AG20443 (cell line): ENCODE measurements at places on chromosomes 7 and 10.
A peak's percentile ranks its signal among the peaks of the same experiment; 100 is the strongest.

GRCh38 chr7:135184254-135184841 is 13.8 kb upstream of the CYREN start:
- no peak for DNase-seq

GRCh38 chr10:11242443-11243387 is 225.0 kb downstream of the CELF2 start:
- no peak for DNase-seq

DNA sequence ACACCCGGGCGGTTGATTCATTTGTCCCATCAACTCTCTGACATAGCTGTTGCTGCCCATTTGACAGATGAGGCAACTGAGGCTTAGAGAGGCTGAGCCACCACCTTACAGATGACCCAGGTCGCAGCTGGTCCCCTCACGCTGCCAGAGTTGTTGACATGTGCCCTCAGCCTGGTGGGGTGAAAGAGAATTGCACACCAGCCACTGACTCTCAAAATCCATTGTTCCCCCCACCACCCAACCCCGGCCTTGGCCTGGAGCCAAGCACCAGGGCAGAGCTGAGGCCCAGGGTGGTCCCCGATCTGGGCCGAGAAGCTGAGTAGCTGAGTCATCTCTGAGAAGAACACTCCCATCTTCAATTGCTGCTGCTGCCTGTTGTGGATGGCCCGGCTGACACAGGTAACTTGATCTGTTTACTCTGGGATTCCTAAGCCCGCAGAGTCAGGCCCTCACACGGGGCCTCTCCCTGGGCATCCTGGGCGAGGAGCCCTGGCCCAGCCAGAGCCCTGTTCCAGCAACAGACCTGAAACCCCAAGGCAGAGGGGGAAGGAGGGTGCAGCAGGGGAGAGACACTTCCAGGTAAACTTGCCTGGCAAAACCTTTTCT is 27.5 kb downstream of the PVRIG start:
- DNase-seq: peak; percentile 62

GRCh38 chr10:25113191-25114035 is 61.4 kb upstream of the GPR158 start:
- DNase-seq: peak; percentile 76

GRCh38 chr10:74637685-74638084 is 188.7 kb upstream of the KAT6B start:
- no peak for DNase-seq

DNA sequence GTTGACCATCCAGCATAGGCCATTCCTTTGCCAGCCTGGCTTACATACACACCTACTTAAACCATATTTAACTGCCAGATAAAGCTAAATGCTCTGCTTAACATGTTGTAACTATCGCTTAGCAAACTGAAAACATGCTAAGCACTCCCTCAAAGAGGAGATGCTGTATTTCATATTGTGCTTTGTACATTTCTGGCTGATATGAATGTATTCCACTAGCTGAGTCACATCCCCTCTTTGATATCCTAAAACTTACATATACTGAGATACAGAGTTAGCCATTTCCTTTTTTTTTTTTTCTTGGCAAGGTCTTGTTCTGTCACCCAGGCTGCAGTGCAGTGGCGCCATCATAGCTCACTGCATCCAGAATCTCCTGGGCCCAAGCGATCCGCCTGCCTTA is 99.4 kb downstream of the TPST1 start:
- DNase-seq: no peak

DNA sequence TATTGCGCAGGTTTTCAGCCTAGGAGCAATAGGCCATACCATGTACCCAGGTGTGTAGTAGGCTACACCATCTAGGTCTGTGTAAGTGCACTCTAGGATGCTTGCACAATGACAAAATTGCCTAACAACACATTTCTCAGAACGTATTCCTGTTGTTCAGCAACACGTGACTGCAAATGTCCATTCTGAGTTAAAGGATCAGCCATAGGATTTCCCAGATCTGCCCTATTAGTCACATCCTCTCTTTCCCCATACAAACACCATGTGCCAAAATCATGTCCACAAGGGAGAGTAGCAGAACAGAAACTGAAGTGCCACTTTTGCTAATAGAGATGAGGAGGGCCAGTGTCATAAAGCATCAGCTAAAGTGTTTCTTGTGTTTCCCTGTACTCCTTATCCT is 42.6 kb upstream of the AMPH start:
- DNase-seq: peak; percentile 75
